ENCODE measurements at places on chromosomes 6 and 20. TPM values are rescaled to one million over a fixed set of nuclear protein-coding genes. Genes with fewer than 3 reads are reported as not detected.

Gene PAK5
- total RNA-seq = not detected

Gene TRERF1
- total RNA-seq = 1.7 TPM

Gene DEFB126
- total RNA-seq = not detected

Gene COL21A1
- 9.9 TPM for total RNA-seq

Gene IL17F
- not detected for total RNA-seq

Gene CLPSL1
- not detected for total RNA-seq

Gene C6orf132
- total RNA-seq = 35.9 TPM

Gene TBC1D22B
- total RNA-seq = 11.8 TPM

Gene PTPRT
- not detected for total RNA-seq

All from nasal cavity respiratory epithelium epithelial cell of viscerocranial mucosa (primary cell).